Jurkat, Clone E6-1 (cell line): ENCODE measurements at places on chromosomes 5 and 9.
A peak's percentile ranks its signal among the peaks of the same experiment; 100 is the strongest.

DNA sequence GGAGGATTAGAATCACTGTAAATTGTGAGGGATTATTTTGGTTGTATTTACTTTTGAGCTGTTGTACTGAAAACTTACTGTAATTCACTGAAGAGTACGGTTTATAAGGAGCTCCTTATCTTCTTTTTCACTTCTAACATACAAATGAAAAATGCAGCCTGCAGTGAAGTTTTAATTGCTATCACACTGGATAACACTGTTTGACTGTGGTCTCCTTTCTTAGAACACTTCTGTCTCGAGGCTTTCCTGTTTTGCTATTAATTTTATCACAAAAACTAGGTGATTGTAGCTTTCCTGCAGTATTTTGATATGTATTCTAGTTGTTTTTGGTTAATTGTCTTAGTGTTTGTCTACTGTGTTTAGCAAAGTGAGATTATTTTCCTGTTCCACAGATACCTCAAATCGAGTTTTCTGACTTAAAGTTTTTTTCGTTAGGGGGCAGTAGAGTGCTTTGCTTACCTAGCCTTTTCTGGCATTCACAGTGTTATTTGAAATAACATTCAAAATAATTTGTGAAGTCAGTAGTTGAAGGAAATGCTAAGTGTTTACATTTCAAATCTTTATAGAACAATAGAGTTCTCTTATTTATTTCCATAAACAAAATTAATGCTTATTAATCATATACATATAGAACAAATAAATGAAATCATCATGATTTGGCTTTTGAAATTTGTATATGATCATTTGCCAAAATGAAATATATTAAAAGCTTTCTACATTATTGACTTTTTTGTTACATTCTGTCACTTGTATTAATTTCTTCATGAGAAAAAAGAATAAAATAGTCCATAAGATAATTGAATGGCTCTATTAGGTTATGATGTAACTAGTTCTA, 52.9 kb downstream of the COMMD10 start:
- DNase-seq, result peak; percentile 63

GRCh38 chr5:27682600-27682999, 644.2 kb upstream of the CDH9 start:
- peak; percentile 19 for DNase-seq

DNA sequence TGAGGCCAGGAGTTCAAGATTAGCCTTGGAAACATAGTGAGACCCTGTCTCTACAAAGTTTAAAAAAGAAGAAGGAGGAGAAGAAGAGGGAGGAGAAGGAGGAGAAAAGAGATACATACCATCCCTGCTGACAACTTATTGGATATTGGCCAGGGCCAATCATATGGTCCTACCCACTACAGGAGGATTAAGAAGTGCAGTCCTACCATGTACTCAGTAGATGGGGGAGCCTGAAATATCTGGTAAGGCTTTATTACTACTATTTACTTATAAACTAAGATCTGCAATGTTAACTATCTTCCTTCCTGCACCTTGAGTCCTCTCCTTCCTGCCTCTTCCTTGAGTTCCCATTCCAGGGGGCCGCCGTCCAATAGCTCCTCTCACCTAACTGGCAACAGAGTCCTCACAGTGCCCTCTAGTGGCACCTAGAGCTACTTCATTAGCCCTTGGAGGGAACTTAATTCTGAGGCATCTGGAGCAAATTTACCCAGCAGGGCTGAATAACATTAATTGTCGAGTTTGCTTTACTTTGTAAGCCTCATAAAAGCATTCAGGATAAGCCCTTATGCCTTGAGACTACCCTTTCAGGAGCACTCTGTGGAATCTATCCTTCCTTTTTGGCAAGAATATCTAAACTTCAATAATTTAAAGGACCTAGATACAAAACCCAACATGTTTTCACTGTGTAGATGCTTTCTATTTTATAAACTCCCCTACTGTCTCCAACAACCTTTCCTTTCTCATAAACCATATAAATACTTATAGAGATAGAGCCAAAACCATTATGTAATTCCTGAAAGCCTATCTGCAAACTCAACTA, 39.1 kb upstream of the RANBP6 start:
- peak; percentile 67 for DNase-seq

- DNase-seq, result no peak
Observed at GRCh38 chr5:115898656-115899055, 56.9 kb downstream of the AP3S1 start.
